ENCODE measurements at places on chromosomes 1 and 21.

DNA sequence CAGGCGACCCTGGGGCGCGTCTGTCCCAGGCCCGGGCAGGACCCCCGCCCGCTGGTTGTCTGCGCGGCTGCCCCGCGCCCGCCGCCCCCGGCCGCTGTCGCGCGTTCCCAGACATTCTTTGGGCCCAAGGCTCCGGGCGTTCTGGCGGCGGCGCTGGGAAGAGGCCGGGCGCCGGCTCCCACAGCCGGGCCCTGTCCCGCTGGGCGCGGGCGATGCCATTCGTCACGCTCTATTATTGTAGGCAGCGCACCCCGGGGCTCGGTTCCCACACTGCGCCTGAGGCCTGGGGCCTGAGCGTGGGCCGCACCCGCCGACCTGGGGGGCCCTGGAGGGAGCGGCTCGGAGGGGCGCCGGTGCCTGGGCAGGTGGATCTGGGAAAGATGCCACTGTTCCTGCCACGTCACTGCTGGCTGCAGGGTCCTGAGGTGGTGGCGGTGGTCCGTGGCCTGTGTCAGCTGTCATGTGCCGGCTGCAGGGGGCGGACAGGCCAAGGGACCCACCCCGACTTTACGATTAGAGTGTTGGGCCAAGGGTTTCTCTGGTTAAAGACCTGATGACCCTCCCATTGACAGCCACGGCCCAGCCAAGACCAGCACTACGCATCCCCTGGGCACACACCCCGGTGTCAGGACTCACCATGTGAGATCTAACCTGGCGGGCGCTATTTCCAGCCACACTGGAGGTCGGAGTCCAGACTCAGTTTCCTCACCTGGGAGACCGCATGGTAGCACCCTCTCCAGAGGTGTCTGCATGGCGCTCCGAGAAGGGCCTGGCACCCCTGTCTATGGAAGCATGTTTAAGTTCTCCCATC lies 55.1 kb upstream of the ADARB1 start:
- no peak for DNase-seq

DNA sequence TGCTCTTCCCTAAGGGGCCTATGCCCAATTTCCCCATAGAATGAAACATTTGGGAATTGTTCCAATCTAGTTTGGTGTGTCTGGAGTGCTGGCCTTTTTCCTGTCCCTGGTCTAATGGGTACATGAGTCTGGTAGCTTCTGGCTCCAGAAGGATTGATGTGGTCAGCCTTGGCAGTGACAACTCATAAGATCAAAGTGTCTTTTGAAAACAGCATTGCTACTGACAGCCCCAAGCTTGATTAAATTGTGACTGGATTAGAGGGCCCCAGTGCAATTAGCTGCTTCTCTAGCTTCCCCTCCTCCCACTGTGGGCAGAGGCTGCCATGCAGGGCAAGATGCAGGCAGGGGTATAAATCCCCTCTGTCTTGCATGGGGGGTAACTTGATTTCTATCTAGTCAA lies 130.9 kb downstream of the UCK2 start:
- no peak for DNase-seq

GRCh38 chr1:20472860-20473711 lies 12.9 kb downstream of the CAMK2N1 start:
- peak; percentile 29 for DNase-seq

DNA sequence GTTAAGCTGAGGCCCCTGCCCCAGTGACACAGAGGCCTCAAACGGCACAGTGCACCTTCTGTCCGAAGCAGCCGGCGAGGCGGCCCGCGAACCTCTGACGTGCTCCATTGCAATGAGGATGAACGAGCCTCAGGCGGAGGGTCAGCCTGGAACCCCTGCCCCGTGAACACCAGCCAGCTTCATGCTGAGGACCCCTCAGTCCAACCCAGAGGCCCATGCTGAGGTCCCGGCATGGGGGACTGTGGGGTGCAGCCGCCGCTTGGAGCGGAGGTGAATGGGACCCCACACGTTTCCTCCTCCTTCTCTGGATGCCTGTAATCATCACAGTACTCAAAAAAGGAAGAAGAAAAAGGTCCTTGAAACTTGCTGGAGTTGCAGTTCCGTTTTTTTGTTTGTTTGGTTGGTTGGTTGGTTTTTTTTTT lies 62.1 kb downstream of the PRKCZ start:
- peak; percentile 89 for DNase-seq
